ENCODE measurements at places on chromosomes 3 and 15.

GRCh38 chr15:63233667-63234423, 43.6 kb upstream of the APH1B start:
- DNase-seq = no peak

- no peak for DNase-seq
Measured at GRCh38 chr3:86168512-86168911, 822.4 kb downstream of the VGLL3 start.

DNA sequence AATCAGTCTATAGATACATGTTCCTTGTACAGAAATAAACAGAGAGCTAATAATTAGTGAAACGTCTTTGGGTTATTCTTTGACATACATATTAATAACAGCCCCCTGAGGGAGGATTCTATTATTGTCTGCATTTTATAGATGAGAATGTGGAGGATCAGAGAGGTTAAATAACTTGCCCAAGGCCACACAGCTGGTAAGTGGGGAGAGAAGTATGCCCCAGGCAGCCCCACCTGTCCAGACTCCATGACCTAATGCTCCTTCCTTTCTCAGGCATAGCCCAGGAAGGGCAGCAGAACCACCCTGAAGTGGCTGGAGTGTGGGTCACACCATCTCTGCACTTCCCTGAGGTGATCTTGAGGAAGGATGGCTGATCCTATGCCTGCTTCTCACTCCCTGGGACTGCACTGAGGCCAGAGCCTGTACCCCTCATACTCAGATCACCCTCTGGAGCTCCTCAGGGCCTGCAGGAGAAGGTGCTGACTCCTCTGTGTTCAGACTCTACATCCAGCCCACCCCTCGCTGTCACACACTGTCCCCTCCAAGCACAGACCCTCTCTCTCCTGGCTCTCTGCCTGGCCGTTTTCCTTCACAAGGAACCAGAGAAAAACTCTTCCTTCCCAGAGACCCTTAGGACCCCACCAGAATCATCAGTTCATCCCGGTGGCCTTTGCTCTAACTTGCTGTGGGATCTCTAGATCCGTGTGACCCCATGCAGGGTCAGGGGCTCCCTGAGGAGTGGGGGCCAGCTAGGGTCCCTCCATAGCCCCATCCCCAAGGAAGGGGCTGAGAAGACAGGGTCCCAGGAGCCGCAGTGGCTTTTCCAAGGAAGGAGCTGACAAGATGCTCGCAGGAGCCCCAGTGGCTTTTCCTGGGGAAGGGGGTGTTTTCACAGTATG, 4.4 kb upstream of the HHATL start:
- no peak for DNase-seq

DNA sequence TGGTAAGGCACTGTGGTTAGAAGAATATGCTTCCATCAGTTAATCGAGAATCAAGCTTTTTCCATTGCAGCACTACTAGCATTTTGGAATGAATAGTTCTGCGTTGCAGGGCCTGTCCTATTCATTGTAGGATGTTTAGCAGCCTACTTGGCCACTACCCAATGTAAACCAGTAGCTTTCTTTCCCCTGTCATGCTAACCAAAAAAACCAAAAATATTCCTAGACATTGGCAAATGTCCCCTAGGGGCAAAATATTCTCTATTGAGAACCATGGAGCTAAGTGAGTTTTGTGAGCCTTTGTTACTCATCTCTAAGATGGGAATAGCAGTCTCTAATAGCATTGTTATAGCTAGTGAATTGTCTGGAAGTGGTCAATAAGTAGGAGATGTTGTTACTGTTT, 187.2 kb downstream of the CADPS start:
- no peak for DNase-seq

DNA sequence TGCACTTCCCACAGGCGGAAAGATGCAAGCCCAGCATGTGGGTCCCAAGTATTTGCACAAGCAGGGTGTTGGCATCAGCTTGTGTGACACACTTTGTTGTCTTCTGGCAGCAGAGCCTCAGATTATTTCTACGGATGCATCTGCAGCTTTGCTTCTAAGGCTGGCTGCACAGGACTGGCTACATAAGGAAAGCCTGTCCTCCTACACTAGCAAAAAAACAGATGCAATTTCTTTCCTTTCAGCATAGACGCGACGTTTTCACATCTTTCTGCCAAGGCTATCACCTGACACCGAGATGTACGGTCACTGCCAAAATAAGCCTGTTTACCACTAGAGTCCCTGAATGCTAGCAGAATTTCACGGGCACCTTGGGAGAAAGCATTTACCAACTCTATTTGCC, 13.5 kb downstream of the MRPS11 start:
- no peak for DNase-seq

DNA sequence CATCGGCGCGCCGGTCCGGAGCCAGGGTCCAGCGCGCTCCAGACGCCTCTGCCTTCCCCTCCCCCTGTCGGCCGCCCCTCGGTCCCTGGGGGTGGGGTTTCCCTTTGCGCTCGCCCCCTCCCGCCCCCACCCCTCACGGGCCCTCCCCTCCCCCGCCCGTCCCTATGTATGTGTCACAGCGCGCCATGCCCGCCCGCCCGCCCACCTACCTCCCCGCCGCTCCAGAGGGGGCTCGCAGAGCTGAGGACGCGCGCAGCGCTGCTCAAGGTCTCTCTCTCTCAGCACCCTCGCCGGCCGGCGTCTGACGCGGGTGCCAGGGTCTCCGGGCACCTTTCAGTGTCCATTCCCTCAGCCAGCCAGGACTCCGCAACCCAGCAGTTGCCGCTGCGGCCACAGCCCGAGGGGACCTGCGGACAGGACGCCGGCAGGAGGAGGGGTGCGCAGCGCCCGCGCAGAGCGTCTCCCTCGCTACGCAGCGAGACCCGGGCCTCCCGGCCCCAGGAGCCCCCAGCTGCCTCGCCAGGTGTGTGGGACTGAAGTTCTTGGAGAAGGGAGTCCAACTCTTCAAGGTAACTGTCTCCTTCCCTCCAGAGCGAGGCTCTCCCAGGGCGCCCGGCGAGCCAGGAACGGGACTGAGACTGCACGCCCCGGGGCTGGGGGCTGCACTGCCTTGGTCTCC, at the start of gene ACAN:
Gene ACAN (plus strand): TSS at position 196 of the 679 bp plus-strand sequence. CDS start 32,771 bp downstream, outside the sequence.
- peak; percentile 45 for DNase-seq

DNA sequence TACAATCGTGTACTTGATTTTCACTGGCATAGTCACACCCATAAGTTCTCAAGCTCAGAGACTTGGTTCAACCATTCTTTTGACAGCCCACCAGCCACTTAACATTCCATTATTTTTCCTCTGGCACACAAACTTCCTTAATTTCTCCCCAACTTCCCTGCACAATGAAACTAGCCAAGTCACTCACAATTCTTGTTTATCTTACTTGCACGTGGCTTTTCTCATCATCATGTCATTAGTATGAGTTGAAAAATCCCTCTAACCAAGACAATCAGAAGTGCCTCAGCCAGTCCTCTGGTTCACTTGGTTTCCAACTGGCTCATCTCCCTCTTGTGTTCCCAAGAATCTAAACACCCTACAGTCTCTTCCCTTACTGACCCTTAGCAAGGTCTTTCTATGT, 110.5 kb upstream of the PTPRG start:
- DNase-seq = no peak

- DNase-seq = no peak
Measured at GRCh38 chr3:66475386-66476020, 25.3 kb downstream of the LRIG1 start.

DNA sequence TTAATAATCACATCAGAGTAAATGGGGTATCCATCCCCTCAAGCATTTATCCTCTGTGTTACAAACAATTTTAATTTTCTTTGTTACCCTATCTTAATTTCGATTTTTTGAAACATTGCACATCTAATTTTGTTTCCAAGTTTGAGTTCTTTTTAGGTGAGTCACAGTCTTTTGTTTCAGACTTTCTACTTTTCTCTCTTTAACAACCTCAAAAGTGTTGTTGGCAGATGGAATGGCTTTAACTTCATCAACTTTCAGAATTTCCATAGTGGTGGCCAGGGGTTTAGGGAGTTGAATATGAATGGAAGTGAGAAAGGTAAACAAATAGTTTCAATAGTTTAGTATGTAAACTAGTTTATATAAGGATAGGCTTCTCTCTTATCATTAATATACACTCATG, 223.0 kb upstream of the MLF1 start:
- no peak for DNase-seq

DNA sequence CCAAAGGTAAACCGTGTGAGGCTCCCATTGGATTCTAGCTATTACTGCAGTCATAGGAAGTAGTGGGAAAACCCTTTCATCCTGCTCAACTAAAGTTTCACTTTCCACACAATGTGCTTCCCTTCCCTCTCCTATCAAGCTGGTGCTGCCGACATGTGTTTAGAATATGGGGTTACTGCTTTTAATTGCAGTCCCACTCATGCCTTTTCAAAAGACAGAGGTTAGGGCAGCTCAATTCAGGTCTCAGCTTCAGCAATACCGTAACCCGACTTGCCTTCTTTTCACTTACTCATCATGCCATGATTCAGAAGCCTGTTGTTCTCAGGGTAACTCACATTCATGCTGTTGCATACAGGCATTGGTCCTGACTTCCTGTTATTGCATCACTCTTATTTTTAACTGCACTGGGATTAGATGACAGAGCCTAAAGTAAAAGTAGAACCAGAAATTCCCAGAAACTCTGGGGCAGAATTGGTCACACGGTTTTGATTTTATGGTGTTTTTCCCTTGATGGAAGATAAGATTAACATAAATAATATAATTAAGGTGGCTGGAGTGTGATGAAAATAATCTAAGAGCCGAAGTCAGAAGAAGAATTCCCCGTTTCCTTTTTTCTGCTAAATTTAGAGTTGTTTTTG, 45.7 kb downstream of the C2CD4B start:
- no peak for DNase-seq

- no peak for DNase-seq
Measured at GRCh38 chr3:28601291-28601690, 252.7 kb upstream of the AZI2 start.

GRCh38 chr3:56845505-56845904, 43.8 kb upstream of the ARHGEF3 start:
- no peak for DNase-seq

DNA sequence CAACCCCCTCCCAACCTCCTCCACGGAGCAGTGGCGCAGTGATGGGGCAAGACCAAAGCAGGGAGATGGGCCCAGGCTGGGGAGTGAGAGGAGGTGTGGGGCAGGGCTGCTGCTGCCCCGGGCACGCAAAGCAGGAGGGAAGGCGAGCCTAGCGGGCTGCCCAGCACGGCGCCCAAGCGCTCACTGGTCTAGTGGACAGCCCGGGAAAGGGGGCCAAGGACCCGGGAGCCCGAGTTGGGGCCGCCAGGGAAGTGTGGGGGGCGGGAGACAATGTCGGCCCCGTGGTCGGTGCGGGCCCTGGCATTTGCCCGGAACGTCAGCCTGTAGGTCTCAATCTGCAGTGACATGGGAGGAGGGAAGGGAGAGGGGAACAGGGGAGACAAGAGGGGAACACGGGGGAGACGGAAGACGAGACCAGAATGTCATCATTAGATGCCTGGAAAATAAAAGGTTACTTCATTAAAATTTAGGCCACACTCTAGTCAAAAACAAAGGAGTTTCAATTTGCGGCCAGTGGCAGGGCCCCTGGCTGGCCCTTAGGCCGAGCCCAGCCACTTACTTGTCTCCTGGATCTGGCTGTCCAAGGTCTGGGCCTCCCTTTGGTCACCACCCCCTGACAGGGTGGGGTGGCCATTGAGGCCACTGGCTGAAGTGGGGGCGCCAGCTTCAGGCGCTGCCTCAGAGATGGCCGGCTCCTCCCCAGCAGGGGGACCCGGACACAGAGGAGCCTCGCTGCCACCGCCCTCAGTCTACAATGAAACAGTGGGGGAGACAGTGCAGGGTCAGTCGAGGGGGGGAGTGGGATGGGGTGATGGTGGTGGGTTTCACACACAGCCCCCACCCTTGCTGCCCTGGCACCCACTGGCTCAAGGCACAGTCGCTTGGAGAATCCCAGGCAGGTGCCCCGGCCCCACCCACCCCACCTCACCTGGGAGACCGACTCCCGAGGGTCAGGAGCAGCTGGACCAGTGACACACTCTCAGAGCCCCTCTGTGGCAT, 50.0 kb downstream of the DHX30 start:
- DNase-seq = no peak

DNA sequence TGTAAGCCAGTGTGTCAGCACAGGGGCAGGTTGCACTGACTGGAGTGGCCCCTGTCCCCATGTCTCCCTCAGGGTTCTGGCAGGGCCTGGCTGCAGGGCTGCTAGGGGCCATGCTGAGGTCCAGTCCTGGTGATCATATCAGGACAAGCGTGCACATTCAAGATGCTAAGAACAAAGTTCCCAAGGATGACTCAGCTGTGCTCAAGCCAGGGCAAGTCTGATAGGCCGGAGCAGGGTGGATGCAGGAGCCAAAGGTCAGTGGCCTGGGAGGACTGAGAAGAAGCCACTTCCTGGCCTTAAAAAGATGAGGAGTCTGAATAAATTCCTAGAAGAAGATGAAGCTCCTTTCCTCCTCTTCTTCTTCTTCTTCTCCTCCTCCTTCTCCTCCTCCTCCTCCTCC, 353.2 kb downstream of the AGBL1 start:
- DNase-seq = peak; percentile 12

GRCh38 chr3:102017784-102018183, 168.5 kb downstream of the NFKBIZ start:
- DNase-seq = no peak

- DNase-seq = no peak
Measured at GRCh38 chr3:161989012-161989411, 492.4 kb downstream of the OTOL1 start.

DNA sequence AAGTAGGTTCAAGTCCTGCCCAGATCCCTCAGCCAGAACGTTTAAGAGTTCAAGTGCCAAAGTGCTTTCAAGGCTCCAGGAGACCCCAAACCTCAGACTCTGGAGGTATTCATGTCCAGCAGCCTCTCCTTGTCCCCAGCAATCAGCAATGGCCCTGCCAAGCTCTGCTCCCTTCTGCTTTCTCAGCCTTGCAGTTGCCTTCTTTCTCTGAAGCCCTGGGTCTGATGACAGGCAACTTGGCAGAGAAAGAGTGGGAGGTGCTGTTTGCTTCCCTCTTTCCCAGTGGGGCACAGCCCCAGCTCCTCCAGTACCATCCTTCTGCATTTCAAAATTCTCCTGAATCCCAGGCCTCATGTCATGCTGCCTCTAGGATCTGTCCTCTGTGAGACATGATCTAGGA, 40.2 kb downstream of the ATP2B2 start:
- DNase-seq = no peak

- DNase-seq = no peak
Measured at GRCh38 chr15:58628206-58628947, 121.1 kb downstream of the ADAM10 start.

DNA sequence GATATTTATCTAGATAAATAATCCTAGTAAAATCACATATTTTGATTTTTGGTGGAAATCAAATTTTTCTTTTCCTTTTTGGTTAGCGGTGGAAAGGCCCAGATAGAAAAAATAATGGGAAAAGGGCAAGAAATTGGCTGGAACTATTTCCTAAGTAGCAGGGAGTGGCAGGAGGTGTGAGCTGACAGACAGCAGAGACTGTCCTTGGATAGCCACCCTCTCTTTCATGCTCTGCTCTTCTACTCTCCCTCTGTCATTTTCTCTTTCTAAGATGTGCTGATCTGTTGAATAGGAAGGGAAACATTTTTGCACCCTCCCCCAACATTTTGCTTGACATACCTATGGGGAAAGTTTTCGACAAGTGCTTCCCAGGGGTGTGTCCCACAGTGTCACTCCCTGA, 18.9 kb upstream of the ONECUT1 start:
- DNase-seq = no peak

GRCh38 chr15:63135804-63136203, 14.1 kb downstream of the LACTB start:
- DNase-seq = no peak

GRCh38 chr15:40379853-40380252, 2.7 kb upstream of the KNSTRN start:
- DNase-seq = no peak

Measured in ELF-1 (cell line).